Lung (tissue), 17 donors: ENCODE measurements at places on chromosomes 6 and 20. TPM values are rescaled to one million over a fixed set of nuclear protein-coding genes. Genes with fewer than 3 reads are reported as not detected.

TINAG gene
- total RNA-seq = not detected

MUC21 gene
- 0.40 TPM for total RNA-seq

MRAP2 gene
- 2.0 TPM for total RNA-seq

- DNase-seq = no peak
Measured at GRCh38 chr6:38216451-38216850, 396.9 kb downstream of the ZFAND3 start.

GRCh38 chr6:109239651-109240321 lies 142.5 kb downstream of the CD164 start:
- DNase-seq = peak; percentile 24

DNA sequence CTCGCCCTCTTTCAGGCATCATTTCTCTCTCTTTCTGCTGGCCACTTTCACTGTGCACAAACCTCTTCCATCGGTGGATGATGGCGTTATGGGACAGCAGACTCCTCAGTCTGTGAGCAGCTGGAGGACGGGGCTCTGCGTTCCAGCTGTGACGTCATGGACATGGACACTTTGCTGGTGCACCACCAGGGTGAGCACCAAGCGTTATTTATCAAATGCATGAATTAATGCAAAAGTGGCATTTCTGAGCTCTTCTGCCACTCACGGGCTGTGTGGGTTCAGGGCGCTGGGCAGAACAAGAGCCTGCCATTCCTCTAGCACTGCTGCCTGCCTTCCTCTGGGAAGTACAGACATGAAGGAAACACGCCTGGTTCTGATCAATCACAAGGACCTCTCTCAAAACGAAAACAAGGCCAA lies 82.9 kb upstream of the MPC1 start:
- DNase-seq = peak; percentile 29

DNA sequence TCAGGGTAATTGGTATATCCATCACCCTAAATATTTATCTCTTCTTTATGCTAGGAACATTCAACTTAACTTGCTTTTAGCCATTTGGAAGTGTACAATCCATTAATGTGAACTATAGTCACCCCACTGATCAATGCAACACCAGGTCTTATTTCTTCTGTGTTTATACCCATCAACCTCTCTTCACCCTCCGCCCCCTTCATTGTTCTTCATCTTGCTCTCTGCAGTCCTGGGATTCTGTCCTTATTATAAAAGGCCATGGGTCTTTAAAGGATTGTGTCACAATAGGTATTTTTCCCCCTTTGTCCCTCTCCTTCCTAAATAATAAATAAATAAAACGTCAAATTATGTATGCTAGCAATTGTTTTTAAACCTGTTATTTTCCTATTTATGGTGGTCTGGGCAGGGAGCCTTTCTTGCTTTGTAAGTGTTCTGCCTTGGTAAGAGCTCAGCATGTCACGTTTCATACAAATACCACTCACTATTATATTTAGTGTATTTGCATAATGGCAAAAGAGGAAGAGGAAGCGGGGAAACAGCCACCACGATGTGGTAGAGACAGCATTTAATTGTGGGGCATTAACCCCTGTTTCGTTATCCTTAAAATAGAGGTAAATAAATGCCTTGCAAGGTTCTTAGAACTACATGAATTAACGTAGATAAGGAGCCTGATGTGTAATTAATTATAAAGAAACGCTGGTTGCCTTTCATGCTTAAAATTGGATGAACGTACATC lies 1.9 kb downstream of the ABRACL start:
- DNase-seq = no peak

- DNase-seq = no peak
Measured at GRCh38 chr6:98054453-98054852, 771.4 kb upstream of the MMS22L start.

GRCh38 chr20:17615645-17616479 lies 46.0 kb downstream of the DSTN start:
- DNase-seq = peak; percentile 12

GRCh38 chr20:44457016-44457415 lies 18.7 kb upstream of the TTPAL start:
- no peak for DNase-seq

DNA sequence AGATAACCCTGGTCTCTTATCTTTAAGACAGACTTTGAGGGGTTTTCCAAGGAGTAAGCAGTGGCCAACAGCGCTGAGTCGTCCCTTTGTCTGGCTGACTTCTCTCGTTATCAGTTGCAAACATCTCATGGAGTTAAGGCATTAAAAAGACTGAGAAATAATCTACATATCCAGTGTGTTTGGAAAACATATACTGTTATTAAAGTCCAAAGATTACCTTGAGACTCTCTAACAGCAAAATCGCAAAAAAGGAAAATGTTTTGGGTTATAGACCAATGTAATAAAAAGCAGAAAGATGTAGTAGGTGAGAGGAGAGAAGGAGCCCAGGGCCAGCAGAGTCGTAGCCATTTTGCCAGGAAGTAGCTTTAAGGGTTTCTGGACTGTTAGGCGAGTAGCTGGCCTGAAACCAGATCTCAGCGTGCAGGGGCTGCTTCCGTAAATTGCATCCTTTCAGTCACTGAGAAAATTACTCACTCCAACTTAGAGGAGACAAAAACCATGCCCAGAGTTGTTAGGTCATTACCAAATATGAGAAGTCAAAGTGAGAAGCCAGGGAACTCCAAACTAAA lies 24.6 kb downstream of the MYLK4 start:
- peak; percentile 24 for DNase-seq

DNA sequence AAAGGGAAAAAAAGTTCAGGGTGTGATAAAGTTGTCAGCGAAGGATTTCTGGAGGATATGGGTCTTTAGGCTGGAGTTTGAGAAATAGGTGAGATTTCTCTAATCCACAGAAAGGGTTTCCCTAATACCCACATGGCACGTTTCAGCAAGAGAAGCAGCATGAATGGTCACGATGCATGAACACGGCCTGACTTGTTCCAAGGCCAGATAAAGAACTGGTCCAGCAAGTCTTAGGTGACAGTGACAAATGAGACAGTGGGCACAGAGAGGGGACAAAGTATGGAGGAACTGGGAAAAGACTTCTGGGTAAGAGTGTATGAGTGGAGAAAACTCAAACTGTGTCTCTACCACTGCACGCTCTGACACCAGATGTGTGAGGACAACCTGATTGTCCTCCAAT lies 262.0 kb upstream of the FOXQ1 start:
- DNase-seq = no peak
